Activated CD8-positive, alpha-beta memory T cell treated with anti-CD3 and anti-CD28 coated beads for 36 hours (primary cell): ENCODE measurements at places on chromosomes 7 and 10. TPM values are rescaled to one million over a fixed set of nuclear protein-coding genes. Genes with fewer than 3 reads are reported as not detected.

VGF gene
- 0.17 TPM for total RNA-seq

OGA gene
- total RNA-seq: 83.7 TPM

PON1 gene
- total RNA-seq: not detected

GPR15LG gene
- not detected for total RNA-seq

ATOH7 gene
- not detected for total RNA-seq

ANKRD30A gene
- not detected for total RNA-seq

TRIM50 gene
- not detected for total RNA-seq

SPDYE9 gene
- not detected for total RNA-seq

CALHM3 gene
- total RNA-seq: not detected
